ENCODE measurements at places on chromosomes 16 and 17.

- no peak for DNase-seq
Measured at GRCh38 chr17:15918261-15918660, 26.7 kb upstream of the ADORA2B start.

DNA sequence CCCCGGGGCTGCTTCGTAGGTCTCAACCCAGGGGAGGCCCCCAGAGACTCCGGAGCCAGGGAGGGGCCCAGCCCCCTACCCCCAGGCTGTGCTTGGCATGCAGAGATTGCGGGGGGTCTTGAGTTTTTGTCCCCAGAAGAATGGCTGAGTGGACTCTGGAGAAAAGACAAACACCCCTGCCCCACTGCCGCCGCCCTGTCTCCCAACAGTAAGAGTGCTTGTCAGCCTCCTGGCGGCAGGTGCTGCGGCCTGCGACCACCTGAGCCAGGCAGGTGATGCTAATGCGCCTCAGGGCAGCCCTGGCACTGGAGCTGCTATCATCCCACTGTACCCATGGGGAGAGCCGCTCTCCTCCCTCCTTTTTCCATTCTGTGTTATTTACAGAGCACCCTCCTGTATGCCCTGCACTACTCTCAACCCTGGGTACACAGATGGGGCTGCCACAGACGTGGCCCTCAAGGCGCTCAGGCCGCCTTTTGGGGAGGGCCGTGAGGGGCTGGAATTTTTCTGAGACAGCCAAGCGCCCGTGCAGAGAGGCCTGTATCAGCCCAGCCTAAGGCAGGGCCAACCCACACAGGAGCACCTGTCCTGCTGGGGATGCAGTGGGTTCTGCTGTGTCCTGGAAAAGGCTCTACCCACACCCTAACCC, 2.6 kb upstream of the IL17C start:
- DNase-seq: no peak

DNA sequence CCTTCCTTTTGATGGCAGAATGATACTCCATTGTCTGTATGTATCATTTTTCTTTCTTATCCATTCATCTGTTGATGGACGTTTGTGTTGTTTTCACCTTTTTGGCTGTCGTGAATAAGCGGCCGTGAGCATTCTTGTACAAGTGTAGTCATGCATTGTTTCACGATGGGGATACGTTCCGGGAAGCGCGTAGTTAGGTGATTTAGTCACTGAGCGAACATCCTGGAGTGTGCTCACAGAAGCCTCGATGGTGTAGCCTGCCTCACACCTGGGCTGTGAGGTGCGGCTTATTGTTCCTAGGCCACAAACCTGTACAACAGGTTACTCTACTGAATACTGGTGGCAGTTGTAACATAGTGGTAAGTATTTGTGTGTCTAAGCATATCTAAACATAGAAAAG, 136.5 kb downstream of the CMIP start:
- DNase-seq: peak; percentile 89

DNA sequence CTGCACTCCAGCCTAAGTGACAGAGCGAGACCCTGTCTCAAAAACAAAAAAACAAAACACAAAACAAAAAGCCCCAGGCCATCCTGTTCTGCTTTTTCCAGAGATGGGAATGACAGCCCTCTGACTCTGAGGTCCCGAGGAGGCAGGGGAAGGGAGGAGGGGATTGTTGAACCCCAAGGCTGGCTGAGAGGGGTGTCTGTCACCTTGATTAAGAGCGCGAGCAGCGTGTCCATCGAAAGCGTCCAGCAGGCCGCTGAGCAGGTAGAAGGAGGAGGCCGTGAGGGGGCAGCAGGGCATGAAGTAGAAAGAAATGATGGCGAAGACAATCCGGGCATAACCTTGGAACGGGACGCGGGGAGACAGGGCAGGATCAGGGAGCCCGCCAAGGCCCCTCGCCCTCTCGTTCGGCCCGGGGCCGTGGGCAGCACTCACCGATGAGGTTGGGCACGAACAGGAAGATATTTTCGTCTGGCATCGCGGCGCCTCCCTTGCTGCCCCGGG, 593 bp downstream of the CDIPT start:
- peak; percentile 49 for DNase-seq

GRCh38 chr17:12140685-12141084, 120.0 kb downstream of the MAP2K4 start:
- no peak for DNase-seq

GRCh38 chr17:37124821-37125173, 176.0 kb downstream of the AATF start:
- no peak for DNase-seq

- DNase-seq: no peak
Measured at GRCh38 chr17:47652570-47652969, 2.9 kb downstream of the KPNB1 start.

GRCh38 chr16:49524216-49524946, 150.8 kb downstream of the C16orf78 start:
- no peak for DNase-seq

DNA sequence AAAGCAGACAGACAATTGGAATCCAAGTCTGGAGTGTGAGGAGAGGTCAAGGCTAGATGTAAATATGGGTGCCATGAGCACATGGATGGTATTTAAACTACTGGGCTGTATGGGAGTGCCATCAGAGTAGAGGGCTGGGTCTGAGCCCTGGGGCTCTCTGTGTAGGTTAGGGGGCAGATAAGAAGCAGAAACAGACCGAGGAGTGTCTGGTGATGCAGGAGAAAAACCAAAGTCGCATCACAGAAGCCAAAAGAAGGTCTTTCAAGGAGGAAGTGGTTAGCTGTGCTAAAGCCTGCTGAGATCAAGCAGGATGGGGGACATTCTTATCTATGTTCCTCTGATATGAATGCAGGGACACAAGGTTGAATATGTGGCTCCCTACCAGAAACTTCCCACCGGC, 1.9 kb downstream of the TSEN54 start:
- no peak for DNase-seq

- no peak for DNase-seq
Measured at GRCh38 chr17:19540706-19541370, 7.2 kb downstream of the SLC47A1 start.

DNA sequence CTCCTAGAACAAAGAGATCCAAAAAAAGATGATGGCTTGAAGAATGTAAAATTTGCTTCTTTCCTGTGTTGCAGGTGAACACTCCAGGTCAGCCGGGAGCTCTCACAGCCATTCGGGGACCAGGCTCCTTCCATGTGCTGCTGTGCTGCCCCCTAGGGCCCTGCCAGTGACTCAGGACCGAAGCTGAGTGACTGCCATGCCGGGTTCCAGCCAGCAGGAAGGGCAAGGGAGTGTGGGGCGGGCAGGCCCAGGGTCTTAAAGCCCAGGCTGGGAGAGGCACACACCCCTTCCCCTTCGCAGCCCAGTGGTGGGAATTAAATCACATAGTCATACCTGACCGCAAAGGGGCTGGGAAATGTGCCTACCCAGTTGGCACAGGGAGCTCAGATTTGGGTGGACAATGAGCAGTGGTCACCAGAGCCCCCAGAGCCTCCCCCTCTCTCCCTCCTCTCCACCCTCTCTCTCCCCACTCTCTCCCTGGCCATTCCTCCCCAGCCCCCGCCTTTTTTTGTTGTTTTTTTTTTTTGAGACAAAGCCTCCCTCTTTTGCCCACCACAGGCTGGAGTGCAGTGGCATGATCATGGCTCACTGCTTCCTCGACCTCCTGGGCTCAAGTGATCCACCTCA, 11.5 kb downstream of the EPOP start:
- peak; percentile 98 for DNase-seq

DNA sequence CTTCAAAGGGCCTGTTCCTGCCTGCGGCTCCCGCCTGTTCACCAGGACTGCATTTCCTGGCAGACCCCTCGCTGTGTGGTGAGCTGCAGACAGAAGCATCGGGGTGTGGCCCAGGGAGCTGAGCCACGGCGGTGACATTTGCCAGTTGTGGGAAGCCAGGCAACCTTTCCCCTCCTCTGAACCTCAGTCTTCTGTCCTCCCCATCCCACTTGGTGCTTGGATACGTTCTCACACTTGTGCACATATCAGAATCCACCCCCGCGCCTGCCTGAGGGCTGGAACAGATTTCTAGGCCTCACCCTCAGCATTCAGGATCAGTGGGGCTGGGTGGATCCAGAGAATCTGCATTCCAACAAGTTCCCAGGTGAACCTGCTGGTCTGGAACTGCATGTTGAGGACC, 63.5 kb downstream of the CRISPLD2 start:
- no peak for DNase-seq

DNA sequence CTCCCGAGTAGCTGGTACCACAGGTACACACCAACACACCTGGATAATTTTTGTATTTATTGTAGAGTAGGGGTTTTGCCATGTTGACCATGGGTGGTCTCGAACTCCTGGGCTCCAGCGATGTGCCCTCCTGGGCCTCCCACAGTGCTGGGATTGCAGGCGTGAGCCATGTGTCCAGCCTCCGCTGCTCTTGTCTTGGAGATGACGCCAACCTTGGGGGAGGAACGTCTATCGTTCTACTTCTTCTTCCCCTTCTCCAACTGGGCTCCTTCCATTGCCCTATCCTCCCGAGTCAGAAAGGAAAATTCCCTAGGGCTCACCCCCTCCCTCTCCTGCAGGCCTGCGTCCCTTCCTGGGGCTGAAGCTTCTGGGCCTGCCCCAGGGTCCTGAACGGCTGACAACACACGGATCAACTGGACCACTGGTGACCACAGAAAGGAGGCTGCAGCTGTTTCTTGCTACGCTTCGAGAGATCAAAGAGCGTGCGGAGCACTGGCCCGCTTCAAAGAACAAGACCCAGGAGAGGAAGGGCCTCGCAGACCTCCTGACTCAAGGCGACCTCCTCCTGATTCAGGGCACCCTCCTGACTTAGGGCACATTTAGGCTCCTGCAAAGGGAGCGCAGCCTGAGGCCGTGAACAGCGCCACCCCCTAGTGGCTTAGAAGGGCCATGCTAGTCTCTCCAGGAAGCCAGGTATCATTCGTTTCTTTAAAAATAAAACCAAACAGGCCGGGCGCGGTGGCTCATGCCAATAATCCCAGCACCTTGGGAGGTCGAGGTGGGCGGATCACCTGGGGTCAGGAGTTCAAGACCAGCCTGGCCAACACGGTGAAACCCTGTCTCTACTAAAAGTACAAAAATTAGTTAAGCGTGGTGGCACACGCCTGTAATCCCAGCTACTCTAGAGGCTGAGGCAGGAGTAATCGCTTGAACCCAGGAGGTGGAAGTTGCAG, 48.5 kb upstream of the HELZ start:
- peak; percentile 82 for DNase-seq

DNA sequence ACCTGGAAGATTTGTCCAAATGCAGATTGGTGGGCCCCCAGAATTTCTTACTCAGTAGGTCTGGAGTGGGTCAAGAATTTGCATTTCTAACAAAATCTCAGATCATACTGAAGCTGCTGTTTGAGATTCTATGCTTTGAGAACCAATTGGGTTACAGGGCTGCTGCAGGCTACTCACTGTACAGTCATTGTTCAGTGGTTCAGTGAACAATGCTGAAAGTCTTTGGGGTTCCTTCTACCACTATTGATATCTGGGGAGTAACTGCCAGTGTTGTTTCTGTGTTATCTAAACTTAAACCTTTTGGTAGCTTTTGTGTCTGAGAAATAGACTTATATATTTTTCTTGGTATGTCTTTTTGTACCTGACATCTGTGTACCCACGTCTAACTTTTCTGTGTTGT, 187.5 kb downstream of the TANC2 start:
- no peak for DNase-seq

- DNase-seq: no peak
Measured at GRCh38 chr17:67867591-67867990, 42.3 kb downstream of the BPTF start.

DNA sequence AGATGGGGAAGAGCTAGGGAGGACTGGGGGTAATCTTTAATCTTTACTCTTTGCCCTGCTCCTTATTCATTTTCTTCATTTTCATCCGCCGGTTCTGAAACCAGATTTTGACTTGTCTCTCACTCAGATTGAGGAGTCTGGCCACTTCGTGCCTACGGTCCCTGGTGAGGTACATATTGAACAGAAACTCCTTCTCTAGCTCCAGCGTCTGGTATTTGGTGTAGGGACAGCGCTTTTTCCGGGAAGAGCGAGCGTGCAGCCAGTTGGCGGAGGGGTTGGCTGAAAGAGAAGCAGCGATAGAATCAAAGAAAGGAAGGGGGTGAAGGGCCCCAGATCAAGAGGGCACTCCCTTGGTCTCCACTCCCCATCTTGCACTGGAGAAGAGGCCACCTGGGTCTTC, 3.3 kb downstream of the HOXB9 start:
- no peak for DNase-seq

GRCh38 chr17:75832164-75832651, 12.0 kb downstream of the UNC13D start:
- no peak for DNase-seq

- no peak for DNase-seq
Measured at GRCh38 chr16:23847251-23847650, 11.5 kb downstream of the PRKCB start.

DNA sequence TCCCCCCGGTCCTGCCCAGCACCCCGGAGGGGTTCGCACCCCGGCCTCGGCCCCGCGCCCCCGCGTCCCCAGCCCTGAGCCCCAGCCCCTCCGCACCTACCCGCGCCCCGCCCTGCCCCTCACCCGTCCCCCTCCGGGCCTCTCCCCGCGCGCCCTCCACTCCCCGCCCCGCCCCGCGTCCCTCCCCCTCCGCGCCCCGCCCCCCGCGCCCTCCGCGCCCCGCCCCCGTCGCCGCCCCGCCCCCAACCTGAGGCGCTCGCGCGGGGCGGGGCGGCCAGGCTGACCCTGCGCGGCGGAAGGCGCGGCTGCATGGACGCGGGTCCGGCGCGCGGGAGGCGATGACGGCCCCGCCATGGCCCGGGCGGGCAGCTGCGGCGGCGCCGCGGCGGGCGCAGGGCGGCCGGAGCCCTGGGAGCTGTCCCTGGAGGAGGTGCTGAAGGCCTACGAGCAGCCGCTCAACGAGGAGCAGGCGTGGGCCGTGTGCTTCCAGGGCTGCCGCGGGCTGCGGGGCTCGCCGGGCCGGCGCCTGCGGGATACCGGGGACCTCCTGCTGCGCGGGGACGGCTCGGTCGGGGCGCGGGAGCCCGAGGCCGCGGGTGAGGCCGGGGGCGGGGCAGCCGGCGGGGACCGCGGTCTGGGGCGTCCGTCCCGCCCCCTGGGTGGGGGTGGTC, at the start of gene SPIRE2:
TSS of gene SPIRE2 (plus strand) at position 277 of the 671 bp plus-strand sequence. CDS start at position 353, 76 bp downstream.
- DNase-seq: peak; percentile 67
